ENCODE measurements at places on chromosomes 4 and X.

DNA sequence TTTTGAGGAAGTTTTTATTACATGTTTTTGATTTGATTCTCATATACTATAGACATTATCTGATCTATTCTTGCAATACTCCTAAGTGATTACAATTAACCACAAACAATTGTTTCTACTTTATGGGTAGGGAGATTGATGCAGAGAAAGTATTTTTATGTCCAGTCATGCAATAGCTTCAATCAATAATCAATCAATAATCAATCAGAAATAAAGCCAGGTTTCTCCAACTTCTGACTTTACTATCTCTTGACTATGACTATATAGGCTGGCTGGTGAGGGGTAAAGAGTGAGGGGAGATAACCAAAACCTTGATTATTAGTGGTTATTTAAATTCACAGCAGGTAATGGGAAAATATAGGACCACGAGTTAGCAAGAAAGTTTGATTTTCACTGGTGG is 85.9 kb downstream of the HPGD start:
- DNase-seq = no peak

GRCh38 chrX:11944501-11944900 is 186.5 kb downstream of the MSL3 start:
- DNase-seq = no peak

DNA sequence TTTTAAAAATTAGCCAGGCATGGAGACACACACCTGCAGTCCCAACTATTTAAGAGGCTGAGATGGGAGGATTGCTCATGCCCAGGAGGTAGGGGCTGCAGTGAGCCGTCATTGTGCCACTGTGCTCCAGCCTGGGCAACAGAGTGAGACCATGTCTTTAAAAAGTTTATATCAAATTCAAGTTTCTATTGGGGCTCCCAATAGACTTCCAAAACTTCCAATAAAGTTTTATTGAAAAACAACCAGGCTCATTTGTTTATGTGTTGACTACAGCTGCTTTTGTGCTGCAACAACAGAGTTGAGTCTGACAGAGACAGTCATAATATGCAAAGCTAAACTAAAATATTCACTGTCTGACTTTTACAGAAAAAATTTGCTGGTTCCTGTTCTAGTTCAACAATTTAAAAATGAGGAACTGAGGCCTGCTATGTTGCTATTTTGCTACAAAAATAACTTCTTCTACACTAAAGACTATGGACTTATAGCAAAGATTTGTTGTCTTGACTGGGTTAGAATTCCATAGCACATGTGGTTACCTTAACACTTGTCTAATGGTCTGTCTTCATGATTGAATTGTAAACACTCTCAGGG is 63.3 kb upstream of the RELL1 start:
- DNase-seq = no peak

- no peak for DNase-seq
These were observed 2.3 kb downstream of the XKRX start for GRCh38 chrX:100926453-100926852.

GRCh38 chr4:119038116-119038841 is 97.4 kb upstream of the MYOZ2 start:
- DNase-seq = no peak

- no peak for DNase-seq
These were observed 380.5 kb upstream of the IGFBP7 start for GRCh38 chr4:57490520-57491255.

DNA sequence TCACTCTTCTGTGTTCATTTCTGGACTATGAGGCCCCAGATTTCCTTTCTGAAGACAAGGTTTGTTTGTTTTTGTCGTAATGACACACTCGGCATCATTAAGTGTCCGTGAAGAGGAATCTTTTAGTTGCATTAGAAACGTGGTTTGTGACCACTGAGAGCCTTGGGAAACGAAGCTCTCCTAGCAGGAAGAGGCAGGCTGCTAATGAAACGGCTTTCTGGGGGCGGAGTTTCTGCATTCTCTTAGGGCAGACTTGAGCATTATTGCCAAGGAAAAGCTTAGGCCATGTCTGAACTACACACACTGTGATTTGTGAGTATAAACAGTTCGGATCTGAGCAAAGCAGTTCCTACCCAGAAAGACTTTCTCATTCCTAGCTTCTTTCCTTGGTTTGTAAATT is 64.0 kb downstream of the SOX3 start:
- DNase-seq = no peak

DNA sequence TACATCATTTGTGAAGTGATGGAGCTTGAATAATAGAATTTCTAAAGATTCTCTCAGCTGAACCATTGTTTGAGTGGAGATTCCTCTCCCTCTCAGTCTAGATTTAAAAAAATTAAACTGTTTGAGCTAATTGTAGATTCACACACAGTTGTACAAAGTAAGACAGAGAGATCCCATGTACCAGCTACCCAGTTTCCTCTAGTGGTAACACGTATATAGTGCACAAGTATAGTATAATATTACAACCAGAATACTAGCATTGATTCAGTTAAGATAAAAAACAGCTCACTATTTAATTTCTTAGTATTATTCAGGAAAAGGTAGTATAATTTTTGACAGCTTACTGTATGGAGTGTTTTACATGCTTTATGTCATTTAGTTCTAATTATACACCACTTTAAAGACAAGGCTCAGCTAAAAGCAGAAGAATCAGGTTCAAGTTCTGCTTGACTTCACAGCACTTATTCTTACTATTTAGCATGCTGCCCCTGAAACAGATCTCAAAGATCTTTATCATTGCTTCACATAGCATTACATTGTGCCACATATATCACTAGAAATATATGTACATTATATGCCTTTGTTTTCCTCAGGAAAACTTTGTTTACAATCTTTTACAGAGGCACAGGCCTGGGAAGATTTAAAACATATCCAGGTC is 136.1 kb downstream of the SNCA start:
- DNase-seq = no peak

GRCh38 chr4:59553721-59554091 is 1646.4 kb upstream of the ADGRL3 start:
- DNase-seq = no peak

- DNase-seq = no peak
These were observed 130.3 kb downstream of the SCFD2 start for GRCh38 chr4:53235547-53235946.

- no peak for DNase-seq
These were observed 386.6 kb upstream of the AADAT start for GRCh38 chr4:170476351-170476750.

DNA sequence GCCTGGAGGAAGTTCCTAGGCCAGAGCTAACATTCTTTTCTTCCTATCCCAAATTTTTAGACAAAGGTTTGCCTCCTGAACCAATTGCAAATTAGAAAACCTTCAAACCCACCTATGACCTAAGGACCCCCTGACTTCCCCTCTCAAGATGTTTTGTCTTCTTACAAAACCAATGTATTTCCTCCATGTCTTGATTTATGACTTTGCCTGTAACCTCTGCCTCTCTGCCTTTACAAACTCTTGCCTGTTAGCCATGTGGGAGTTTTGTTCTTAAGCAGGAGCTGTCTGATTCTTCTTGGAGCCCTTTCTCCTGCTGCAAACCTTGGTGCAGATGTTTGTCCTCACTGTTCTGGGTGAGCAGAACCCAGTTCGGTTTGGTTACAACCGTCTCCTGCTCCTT is 222.3 kb upstream of the BOD1L1 start:
- DNase-seq = no peak

GRCh38 chrX:30219372-30219771 is 4.0 kb downstream of the MAGEB2 start:
- no peak for DNase-seq

DNA sequence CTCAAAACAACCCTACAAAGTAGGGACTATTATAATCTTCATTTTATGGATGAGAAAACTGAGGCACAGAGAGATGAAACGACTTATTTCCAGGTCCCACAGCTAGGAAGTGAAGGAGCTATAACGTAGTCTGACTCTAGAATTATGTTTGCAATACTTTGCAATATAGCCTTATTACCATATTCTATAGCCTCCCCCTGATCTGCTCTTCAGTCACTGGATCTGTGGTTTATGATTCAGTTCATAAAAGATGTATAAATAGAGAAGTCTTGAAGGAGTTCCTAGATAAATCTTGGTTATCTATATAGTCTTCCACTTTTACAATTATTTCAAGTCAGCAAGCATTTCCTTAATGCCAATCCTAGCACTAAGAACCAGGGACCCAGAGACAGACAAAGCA is 57.5 kb downstream of the OPHN1 start:
- no peak for DNase-seq

- DNase-seq = no peak
These were observed 115.5 kb downstream of the FNIP2 start for GRCh38 chr4:158884280-158884679.

GRCh38 chrX:46831765-46832327 is 5.0 kb upstream of the RP2 start:
- DNase-seq = no peak

GRCh38 chr4:115113506-115114106 is at the start of gene NDST4:
Gene NDST4 (minus strand): TSS chr4:115113620. CDS start chr4:115077036, 36,584 bp downstream.
- DNase-seq = no peak

DNA sequence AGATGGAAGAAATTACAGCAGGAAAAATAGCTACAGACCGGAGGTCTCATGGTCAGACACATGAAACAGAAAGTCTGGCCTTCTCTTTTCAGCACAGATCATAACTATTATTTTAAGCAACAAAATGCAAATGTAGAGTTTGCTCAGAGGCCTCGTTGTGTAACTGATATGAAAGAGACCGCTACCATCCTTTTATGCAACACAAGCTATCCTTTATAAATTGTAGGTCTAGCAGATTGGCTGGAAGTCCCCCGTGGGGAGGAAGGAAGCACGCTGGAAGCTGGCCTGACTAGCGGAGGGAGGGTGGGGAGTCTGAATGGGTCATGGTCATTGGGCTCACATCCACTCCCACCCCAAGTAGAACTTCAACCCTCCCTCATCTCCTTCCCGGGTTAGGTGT is 27.7 kb downstream of the DMP1 start:
- no peak for DNase-seq

DNA sequence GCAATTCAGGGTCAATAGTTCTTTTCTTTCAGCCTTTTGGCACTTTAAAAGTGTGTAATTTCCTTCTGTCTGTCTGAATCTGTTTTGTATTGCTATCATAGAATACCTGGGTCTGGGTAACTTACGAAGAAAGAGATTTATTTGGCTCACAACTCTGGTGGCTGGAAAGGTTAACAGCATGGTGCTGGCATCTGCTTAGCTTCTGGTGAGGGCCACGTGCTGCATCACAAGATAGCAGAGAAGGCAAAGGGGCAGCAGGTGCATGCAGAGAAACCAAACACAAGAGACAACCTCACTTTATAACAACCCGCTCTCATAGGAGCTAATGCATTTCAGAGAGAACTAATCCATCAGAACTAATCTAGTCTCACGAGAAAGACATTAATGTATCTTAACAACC is 18.8 kb downstream of the RGN start:
- DNase-seq = no peak

DNA sequence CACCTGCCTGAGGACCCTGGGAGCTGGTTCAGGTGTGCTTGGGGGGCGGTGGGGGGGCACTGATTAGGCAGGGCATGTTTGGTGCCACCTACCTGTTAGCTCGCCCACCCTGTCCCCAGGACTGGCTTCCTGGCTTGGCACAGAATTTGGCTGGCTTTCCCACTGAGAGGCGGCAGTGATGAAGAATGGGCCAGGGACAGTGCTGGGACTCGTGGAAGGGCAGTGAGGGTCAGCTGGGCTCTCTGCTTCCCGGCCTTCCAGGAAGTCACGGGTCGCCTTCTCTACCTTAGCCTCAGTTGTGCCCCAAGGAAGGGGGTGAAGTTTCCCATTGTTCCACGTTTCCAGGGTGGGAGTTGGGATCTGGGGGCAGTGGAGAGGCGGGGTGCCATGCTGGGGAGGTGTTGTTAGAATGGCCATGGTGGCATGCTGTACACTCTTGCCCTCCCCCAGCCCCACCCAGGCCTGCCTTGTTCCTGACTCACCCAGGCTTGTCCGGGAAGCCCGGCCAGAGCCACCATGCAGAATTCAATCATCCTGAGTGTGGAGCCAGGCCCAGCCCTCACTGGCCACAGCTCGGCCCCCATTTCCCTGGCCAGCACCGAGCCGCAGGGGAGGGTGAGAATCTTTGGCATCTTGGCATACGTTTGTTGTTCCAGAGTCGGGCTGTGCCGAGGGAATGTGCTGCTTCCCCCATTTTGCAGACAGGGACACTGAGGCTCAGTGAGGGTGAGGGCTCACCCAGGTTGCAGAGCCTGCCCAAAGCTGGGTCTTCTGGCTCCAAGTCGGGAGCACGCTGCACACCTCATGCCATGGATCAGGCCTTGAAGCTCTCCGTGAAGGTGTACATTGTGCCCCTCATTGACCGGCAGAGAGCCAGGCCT is 21.9 kb upstream of the GPR78 start:
- DNase-seq = no peak

DNA sequence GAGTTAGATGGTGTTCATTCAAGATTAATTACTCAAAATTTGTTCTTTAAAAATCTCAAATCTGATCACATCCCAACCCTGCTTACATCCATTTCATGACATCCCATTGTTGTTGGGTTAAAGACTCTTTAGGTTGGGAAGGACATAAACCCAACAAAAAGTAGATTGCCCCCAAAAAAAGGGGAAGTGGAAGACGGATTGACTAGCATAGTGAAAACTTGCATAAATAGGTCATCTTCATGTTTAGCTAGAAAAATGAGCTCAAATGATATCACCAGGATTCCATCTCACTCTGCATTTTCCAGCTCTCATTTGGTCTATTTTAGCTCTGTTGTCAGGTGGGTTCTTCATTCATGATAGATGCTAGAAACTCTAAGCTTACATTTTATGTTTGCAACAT is 18.5 kb upstream of the TET2 start:
- DNase-seq = no peak

GRCh38 chrX:45760187-45760742 is 559.6 kb upstream of the DIPK2B start:
- DNase-seq = no peak

GRCh38 chrX:72269671-72270251 is 7.3 kb downstream of the RPS4X start:
- DNase-seq = no peak

DNA sequence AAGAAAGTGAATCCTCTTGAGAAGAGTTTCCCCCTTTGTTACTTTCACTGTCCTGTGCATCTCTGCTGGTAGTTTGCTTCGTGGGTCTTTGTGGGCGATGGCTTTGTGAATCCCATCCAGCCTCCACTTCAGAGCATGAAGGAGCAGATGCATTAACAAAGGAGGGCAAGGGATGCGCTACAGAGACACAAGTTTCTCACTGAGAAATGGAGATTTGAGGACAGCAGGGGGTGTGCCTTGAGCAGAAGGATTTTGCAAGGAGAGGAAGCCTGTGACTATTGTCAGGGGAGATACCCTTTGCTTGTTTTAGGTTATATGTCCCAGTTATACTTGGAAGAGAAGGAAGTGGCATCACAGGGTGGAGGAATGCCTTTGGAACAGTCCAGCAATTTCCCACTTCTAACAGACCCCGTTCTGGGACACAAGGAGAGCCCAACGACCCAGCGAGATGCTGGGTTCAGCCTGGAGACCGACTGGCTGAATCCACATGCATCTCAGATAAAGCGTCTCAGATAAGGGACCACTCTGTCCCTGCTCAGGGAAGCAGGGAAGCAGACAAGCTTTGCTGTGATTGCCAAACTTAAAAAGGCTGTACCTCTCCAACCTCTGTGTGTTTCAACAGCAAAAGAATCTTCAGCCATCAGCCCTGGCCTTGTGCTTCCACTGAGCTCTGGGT is 314.6 kb upstream of the GATB start:
- no peak for DNase-seq

GRCh38 chr4:14640476-14640875 is 361.8 kb upstream of the CPEB2 start:
- DNase-seq = no peak
